ENCODE measurements at places on chromosomes 13 and 19.

- DNase-seq = no peak
Measured at GRCh38 chr13:51225029-51225428, 2.8 kb downstream of the FAM124A start.

GRCh38 chr19:7098096-7098495 is 28.6 kb downstream of the ZNF557 start:
- DNase-seq = no peak

DNA sequence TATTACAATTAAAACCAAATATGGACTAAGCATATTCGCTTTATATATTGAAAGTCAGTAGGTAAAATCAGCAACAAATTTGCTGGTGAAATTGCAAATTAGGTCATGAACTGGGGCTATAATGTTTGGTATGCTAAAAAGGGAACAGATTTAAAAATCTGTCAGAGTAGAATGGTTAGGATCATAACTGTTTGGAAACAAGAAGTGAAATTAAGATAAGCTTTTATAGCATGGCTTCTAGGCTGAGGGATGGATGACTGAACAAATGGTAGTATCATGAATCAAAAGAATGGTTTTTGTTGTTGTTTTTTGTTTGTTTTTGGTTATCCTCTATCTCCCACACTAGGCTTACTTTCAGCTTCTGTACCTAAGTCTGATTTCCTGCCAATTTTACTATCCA is 1090.4 kb downstream of the PCDH9 start:
- no peak for DNase-seq

DNA sequence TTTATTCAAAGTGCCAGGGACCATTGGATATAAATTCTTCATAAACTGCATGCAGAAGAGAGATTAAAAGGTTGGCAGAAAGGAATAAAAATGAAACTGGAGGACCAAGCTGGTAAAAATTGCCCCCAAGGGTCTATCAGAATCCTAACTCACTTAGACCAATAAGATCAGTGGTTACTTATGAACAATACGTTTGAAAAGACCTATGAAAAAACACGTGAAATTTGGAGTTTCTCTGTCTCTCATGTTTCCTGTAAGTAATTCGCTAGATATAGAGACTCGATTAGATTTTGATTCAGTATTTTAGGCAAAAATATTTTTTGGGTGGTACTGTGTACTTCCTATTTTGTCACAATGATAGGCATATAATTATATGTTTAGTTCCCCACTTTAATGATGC is 22.9 kb downstream of the GARRE1 start:
- DNase-seq = no peak

DNA sequence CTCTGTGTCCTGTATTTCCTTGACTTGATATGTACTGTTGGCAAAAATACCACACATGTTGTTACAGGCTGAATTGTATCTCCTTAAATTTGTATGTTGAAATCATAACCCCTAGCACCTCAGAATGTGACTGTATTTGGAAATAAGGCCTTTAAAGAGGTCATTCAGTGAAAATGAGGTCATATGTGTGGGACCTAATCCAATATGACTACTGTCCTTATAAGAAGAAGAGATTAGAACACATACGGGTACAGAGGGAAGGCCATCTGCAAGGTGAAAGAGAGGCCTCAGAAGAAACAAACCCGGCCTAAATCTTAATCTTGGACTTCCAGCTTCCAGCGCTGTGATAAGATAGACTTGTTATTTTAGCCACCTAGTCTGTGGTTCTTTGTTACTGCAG is 202.5 kb downstream of the NUFIP1 start:
- DNase-seq = no peak

GRCh38 chr19:57334191-57334590 is 13.9 kb downstream of the ZNF543 start:
- no peak for DNase-seq

GRCh38 chr13:50911081-50911631 is 1.6 kb downstream of the RNASEH2B start:
- peak; percentile 30 for DNase-seq

DNA sequence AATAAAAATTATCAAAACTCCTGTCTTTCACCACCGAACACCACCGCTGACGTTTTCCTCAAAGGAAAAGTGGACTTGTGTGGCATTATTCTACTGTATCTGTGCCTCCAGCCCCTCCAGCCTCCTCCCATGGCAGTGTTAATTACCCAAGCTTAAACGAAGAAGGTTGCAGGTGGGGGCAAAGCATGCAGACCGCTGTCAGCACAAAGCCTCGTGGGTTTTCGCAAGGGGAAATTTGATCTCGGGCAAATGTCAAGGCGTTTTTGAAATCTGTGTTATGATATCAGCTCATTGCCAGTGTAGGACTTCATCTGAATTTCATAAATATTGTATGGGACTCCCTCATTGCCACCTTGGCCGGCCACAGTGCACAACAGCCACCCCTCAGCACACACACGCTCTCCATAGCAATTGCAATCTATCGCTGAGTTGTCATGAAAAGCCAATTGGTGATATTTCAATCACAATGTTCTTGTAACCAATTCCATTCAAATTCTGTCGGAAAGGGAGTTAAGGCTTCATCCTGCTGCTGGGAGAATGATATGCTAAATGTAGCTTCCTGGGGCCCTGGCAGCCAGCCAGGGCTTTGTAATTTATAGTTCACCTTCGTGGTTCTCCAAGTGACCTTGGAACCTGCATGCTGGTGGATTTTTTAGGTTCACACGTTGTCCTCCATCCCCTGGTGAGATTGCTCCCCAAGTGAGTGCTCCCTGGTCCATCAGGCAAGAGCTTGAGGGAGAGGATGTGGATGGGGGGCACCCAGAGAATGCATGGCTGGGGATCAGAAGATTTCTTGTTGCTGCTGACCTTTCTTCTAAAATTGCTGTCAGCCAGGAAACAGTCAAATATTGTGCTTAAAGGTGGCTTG is 16.6 kb downstream of the CHST8 start:
- DNase-seq = no peak

DNA sequence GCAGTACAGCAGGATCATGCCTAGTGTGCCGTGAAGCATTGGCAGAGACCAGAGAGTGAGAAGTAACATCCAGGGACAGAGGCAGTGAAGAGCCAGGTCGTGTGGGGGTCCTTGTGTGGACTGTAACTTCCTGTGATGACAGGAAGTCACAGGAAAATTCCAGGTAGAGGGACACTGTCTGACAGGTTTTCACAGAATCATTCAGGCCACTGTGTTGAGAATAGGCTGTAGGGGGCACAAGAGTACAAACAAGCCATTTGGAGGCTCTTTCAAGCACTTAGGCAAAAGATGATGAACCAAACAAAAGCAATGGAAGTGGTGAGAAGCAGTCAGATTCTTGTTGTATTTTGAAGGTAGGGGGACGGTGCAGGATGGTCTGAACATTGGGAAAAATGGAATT is 46.4 kb downstream of the N4BP2L1 start:
- DNase-seq = peak; percentile 58

- no peak for DNase-seq
Measured at GRCh38 chr13:43776006-43776405, 10.8 kb downstream of the ENOX1 start.

- no peak for DNase-seq
Measured at GRCh38 chr19:6226444-6227155, 53.2 kb downstream of the MLLT1 start.

Data from CD4-positive, alpha-beta T cell treated with Interferon alpha-2 for 1 hour (primary cell).